ENCODE measurements at places on chromosomes 11 and 22. TPM values are rescaled to one million over a fixed set of nuclear protein-coding genes. Genes with fewer than 3 reads are reported as not detected.

Gene UFD1
- total RNA-seq: 36.9 TPM

- no peak for DNase-seq
Measured at GRCh38 chr11:83152264-83152663, 4.7 kb upstream of the PCF11 start.

DNA sequence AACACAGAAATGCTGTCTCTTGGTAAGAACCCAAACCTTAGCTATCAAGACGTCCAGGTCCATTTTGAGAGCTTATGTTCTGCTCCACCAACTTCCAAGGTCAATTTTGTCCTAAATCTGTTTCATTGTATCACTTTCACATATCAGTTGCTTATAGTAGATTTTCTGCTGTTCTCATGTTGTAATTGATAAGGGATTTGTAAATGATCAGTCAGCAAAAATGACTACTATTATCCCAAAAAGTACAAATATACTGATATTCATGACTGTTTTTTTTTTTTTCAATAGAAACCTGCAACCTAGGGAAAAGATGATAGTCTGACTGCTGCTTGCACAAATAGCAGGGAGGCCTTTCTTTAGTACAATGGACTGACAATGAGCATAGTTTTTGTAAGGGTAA lies 128.1 kb downstream of the ARHGAP20 start:
- DNase-seq: no peak

- DNase-seq: no peak
Measured at GRCh38 chr11:29352273-29352795, 664.5 kb downstream of the KCNA4 start.

DNA sequence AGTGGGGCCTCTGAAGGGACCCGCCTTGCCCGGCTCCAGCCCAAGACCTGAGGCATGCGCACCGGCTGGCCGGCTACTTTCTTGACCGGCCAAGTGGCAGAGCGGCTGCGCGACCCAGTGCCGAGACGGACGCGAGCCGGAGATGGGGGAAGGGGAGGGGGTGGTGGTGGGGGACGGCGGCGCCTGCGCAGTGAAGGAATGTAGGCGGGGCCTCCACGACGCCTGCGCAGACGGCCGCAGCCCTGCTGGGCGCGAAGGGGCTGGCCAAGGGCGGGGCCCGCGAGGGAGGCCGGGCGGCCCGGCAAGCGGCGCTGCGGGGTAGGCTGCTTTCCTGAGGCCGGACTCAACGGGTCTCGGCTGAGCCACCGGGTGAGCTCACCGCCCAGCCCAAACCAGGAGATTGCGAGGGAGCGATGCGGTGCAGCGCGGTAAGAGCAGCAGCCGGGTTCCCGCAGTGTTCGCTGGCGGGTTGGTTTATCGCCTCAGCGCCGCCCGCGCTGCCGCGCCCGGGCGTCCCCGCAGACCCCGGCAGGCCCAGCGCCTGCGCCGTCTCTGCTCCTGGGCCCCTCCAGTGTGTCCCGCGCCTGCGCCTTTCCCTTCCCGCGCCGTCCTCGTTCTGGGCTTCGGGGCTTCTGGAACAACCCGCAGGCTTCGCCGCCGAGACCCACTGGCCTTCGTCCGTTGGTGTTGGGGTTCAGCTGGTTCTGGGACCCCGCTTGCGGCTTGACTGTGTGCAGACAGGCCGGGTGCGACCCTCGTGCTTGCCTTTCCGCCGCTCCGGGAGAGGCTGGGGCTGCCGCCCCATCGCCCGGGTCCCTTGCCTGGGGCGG lies at the start of gene SPECC1L:
Gene SPECC1L (plus strand): TSS at position 276 of the 830 bp plus-strand sequence. CDS start 31,401 bp downstream, outside the sequence.
- peak; percentile 91 for DNase-seq

Gene TMEM191C
- total RNA-seq: 1.6 TPM

DNA sequence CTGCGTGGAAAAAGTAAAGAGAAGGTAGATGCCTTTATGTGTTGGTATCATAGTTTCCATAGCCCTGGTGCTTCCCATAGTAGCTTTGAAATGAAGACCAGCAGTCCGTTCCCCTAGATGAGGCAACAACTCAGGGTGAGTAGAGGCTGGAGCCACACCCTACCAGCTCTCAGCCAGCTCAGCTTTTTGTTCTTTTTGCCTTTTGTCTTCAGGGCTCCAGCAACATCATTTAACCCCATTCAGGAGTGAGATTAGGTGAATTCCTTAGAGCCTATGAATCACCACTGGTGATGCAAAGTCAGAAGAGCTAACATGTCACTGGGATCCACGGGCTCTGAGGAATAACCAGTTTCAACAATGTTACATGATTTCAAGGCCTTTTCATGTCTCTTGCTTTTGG lies 14.0 kb upstream of the SESN3 start:
- DNase-seq: no peak

GRCh38 chr11:106520146-106520912 lies 442.9 kb downstream of the AASDHPPT start:
- DNase-seq: no peak

GRCh38 chr11:83827520-83827919 lies 541.4 kb upstream of the CCDC90B start:
- no peak for DNase-seq

DNA sequence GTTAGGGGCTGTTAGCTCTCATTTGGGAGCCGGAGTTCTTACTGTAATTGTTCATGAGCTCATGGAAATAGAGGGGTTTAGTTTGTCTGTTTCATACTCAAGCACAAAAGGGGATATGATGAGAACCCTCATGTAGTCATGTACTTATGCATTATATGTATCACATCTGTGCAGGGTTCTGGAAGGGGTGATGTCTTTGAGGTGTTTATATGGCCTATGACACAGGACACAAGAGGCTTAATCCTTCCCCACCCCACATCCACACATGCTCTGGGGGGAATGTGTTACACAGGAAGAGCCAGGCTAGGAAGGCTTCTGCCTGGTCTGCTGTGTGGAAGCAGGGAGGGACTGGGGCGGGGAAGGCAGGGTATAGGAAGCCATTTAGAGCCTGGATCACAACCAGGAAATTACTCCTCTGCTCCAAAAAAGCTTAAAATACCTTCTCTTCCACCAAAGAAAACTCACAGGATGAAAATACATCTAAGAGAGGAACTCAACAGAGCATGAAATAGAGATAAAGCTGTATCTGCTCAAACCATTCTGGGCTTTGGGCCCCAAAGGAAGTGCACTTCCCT lies 316.1 kb downstream of the TMEM135 start:
- no peak for DNase-seq

DNA sequence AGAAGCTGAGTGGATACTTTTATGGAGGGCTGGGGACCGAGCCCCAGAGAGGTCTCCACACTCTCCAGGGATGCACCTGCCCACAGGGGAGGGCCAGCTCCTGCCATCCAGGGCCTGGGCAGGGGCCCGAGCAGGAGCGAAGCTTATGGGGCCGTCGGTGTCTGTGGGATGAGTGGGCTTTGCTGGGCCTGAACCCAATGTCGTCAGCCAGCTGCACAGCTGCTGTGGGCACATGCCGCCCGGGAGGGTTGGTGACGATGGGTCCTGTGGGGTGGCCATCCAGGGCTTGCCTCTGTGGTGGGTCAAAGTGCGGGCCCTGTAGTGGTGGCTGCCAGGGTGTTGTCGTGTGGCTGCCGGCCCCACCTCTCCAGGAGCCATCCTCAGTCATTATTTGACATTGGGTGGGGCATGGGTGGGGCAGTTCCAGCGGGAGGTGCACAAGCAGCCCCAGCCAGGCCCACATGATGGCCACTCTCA lies 447.1 kb downstream of the TBC1D22A start:
- DNase-seq: no peak

Data from hematopoietic multipotent progenitor cell (in vitro differentiated cells).